Stimulated activated naive CD4-positive, alpha-beta T cell (primary cell): ENCODE measurements at places on chromosomes 6 and 20.

- DNase-seq = no peak
Measured at GRCh38 chr20:48948612-48949011, 27.1 kb downstream of the ARFGEF2 start.

DNA sequence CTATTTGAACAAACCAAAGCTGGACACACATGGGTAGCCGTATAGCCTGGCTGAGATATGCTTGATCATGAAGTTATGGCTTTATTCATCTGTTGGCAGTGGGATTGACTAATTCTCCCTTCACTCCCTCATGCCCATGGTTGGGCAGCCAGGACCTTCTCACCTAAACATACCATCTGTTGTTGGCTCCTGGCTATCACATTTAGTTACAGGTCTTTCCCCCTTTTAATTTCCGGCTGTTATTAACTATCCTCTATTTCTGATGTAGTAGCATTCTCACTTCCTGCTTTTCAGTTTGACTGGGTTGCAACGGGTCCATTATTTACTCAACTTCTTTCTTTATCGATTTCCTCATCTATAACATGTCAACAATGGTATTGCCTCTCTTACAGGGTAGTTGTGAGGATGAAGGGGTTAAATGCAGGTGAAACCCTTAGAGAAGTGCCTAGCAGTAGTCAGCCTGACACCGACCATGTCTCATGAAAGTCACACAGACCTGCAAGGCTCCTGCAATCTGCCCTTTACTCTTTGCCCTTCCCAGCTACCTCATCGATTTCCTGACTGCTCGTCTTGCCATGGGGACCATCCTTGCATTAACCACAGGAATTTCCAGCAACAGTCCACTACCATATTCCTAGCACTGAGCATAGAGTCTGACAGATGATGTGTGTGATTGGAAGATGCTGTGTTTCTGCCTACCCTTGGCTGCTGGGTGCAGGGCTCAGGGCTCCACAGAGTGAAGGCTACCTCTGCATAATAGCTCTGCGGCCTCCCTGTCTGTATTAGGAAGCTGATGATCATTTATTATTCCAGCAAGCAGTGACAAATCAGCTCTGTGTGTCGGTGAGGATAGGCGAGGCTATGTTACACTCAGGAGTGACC lies 42.2 kb downstream of the PPP1R14C start:
- no peak for DNase-seq

DNA sequence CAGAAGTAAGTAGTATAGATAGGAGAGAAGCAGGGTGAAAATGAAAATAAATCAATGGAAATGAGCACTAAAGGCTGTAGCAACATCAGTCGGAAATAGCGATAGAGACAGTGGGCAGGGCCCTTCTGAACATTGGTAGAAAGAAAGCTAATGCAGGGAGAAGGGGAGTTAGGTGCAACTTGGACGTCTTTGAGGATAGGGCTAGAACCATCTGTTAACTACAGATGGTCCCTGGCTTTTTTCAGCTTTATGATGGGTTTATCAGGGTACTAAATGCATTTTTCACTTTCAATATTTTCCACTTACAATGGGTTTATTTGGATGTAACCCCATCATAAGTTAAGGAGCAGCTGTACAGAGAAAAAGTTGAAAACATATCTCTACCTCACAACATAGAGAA lies 72.8 kb upstream of the CNR1 start:
- DNase-seq = no peak

GRCh38 chr20:46006022-46006705 lies 2.5 kb upstream of the MMP9 start:
- DNase-seq = no peak

DNA sequence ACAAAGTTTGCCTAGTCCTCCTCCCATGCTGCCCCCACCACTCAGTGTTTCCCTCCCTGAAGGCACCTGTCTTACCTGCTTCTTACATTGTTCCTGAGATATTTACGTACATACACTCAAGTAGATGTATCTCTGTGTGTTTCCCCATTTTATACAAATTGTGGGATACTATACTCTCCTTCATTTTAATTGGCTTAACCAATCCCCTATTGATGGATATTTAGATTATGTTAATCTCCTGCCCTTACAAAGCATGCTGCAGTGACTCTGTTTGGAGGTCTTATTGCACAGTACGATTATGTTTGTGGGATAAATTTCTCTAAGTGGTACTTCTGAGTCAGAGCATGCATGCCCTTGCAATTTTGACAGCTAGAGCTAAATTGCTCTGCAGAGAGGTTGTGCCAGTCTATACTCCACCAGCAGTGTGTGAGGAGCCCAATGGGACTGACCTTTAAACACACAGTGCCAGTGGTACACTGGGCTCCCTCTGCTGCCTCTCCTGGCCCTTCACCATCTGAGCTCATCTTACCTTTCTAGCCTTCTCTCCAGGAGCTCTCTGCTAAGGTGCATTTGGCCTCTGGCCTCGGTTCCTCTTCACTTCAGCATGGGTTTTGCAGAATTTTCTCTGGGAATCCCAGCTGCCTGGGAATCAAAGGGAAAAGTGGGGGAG lies 57.4 kb downstream of the LYRM2 start:
- DNase-seq = no peak

DNA sequence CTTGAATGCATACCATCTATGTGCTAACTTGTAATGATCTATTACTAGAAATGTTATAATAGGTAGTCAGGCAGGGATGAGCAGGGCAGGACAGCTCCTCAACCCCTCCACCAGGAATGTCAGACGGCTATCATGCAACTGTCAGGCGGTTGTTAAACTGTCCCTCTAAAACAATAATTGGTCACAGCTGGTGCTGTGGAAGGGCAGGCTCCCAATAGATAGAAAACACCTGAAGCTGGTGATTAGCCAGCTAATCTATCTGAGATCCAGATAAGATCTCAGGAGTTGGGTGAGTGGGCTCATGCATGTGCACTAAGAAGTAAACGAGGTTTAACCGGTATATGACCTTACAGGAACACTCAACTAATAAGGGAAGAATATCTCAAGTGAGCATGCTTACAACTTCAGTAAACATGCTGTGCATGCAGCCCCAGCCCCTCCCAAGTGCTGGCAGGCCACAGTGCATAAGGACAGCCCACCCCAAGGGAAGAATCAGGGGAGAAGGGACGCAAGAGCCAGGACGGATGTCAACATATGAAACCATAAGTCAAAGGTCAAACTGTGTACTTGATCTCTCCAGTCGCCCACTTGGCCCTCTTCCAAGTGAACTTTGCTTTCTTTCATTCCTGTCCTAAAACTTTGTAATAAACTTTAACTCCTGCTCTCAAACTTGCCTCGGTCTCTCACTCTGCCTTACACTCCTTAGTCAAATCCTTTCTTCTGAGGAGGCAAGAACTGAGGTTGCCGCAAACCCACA lies 566.2 kb upstream of the NRSN1 start:
- DNase-seq = no peak
